ENCODE measurements at places on chromosomes 3 and 15. TPM values are rescaled to one million over a fixed set of nuclear protein-coding genes. Genes with fewer than 3 reads are reported as not detected.

TUSC7 gene
- not detected for total RNA-seq

CD80 gene
- 1.6 TPM for total RNA-seq

GATA2 gene
- total RNA-seq, result 6.0 TPM

ERICH6 gene
- total RNA-seq, result 0.29 TPM

RBM5 gene
- total RNA-seq, result 296 TPM

MGLL gene
- total RNA-seq, result 30.2 TPM

TRPC1 gene
- total RNA-seq, result 13.0 TPM

MAP1A gene
- 12.8 TPM for total RNA-seq

PIGBOS1 gene
- total RNA-seq, result 12.7 TPM

TASOR gene
- 118 TPM for total RNA-seq

MESP2 gene
- 0.64 TPM for total RNA-seq

SLC28A1 gene
- 0.59 TPM for total RNA-seq

LARP6 gene
- 40.0 TPM for total RNA-seq

ARMC8 gene
- total RNA-seq, result 82.0 TPM

DNAJA4 gene
- total RNA-seq, result 28.1 TPM

ESYT3 gene
- 4.2 TPM for total RNA-seq

HRG gene
- total RNA-seq, result not detected

NXPE3 gene
- 21.6 TPM for total RNA-seq

ADGRG7 gene
- not detected for total RNA-seq

PAQR9 gene
- not detected for total RNA-seq

C15orf40 gene
- total RNA-seq, result 14.6 TPM

MYL3 gene
- total RNA-seq, result 8.5 TPM

SLC6A1 gene
- total RNA-seq, result under 0.01 TPM

DALRD3 gene
- total RNA-seq, result 48.4 TPM

BMF gene
- 24.4 TPM for total RNA-seq

CYP1A2 gene
- not detected for total RNA-seq

MRPL3 gene
- total RNA-seq, result 108 TPM

RAB27A gene
- total RNA-seq, result 7.4 TPM
